Epithelial cell of prostate (primary cell): ENCODE measurements at places on chromosomes 12 and 14.

- no peak for DNase-seq
These were observed 79.4 kb downstream of the C12orf75 start for GRCh38 chr12:105409801-105410471.

DNA sequence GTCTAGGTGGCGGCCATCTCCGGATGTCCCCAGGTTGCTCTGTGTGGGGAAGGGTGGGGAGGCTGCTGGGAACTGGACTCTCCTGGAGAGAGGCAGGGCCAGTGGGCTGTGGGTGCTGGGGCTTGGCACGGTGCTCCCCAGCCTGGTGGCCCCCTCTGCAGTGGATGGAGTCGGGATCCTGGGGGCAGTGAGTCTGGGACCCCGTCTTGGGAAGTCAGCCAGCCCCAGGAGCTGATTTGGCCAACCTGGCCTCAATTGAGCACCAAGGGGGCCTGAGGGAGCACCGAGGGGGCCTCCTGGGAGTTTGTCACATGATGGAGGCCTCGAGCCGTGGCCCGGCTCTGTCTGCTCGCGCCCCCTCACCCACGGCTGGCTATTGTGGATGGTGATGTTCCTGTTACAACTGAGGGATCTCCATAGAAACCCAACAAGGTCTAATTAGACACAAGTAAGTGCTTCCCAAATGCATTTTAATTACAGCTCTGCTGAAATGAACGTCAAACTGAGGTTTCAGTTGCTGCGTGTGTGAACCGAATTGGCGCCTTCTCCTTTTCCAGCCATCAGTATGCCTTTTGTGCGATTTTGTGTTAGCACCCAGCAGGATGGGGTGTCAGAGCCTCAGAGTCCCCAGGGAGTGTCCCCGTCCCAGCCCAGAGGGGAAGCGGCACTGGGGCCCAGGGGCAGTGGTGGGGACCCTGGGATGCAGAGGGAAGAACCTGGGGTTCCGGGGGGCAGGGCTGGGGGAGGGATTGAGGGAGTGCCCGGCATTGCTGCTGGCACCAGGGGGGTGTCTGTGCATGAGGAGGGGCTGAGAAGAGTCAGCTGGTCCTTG, 71.8 kb downstream of the KIF26A start:
- DNase-seq = no peak

DNA sequence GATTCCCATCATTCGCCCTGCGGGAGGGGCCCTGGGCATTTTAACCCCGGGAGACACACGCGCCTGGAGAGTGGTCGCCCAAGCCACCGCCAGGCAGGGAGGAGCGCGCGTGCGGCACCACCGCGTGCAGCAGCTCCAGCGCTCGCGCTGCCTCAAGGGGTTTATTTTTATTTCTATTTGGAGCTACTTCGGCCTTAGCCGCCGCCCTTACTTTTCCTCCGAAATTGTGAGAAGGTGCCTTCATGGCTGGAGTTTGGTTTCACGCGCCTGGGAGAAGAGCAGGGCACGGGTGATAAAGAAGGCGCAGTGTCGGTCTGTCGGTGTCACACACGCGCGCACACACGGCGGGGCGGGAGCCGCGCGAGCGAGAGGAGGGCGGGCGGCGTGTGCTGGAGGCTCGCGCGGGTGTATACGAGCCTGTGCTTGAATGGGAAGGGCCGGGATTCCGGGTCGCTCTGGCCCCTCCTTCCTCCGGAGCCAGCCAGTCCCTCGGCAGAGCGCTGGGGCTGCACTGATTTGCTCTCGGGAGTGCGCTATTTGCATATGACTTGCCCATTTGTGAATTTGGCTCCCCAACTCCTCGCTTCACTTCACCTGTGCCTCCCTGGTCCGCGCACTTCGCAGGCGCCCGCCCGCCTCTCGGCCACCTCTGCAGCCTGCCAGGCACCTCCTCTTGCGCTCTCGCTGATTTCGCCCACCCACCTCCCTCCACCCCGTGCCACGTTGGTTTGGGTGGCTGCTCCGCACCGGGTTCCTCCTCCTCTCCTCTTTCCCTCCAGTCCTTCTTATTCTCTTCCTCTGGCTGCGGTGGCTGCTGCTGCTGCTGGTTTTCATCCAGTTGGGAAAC, 932.3 kb downstream of the DIO2 start:
- peak; percentile 74 for DNase-seq

DNA sequence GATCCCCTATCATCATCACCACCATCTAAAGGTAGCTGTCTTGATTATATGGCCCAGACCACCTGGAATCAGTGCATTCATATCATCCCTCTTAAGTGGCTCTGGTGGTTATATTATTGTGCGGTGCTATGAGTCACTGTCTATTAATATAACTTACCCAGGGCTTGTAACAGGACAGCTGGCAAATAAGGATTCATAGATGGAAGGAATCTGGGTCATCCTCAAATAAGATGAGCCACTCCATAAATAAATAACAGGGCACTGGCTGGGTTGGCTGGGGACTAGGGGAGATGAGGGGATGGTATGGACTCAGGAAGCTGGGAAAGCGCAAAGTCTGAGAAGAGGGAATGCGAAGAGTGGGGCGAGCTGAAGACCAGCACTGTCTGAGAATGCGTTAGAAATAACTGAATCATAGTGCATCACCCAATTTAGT, 216.1 kb downstream of the NUAK1 start:
- no peak for DNase-seq

DNA sequence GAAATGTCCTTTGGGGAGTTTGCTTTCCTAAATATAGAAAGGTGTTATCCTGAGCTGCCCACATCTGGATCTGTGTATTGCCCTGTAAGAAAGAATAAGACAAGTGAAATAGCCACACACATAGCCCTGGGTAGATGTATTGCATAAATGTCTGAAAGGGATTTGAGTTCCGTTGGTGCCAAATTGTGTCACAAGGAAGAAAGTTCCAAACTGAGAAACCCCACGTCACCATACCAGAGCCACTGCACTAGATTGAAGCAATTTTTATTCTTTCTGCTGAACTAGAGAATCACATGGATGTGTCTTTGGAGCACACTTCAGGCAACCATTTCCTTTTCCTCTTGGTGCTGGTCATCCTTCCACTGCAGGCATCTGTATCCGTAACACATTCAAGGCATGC, 5.0 kb downstream of the RNASE9 start:
- DNase-seq = no peak

DNA sequence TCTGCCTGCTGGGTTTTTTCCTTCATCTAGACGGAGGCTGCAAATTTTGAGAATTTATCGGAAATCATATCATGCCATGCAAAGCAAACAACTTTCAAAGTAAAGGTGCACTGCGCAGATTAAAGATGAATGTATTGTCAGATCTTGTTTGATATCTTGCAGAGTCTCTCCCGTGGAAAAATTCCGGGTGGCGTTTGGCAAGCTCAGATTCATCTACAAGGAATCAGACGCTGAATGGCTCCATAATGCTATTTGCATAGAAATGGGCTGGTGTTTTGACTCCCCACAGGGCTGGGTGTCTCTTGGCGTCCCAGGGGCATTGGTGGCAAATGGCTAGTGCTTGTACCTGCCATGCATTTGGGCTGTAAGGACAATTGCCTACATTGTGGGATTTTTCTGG, 274.0 kb downstream of the VRK1 start:
- no peak for DNase-seq

DNA sequence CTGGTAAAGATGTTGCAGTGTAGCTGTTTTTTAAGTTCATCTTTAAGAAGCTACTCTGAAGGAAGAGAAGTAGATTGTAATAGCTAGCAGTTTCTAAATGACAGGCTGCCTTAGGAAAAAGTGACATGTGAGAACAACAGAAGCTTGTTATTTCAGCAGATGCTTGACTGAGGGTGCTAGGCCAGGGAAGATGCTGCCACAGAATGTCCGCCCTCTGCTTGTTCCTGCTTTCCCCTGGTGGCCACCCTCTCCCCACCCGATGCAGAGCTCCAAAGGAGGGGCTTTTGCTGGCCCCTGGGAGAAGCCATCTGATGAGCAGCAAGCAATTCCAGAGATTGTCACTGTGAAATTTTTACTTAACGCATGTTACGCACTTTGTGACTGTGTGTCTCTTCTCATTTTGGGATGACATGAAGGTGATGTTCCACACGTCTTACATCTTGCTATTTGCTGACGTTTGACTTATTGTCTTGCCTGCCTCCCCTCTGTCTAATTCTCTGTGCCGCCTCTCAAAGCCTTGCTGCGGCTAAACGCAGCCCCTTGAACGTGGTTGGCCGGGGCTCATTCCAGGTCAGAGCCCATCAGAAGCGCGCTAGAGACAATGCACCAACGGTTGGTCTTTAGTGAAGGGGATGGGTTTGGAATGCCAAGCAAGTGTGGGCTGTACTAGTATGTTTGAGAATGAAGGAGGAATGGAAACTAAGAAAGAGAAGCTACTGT, 44.8 kb downstream of the WDR20 start:
- no peak for DNase-seq

DNA sequence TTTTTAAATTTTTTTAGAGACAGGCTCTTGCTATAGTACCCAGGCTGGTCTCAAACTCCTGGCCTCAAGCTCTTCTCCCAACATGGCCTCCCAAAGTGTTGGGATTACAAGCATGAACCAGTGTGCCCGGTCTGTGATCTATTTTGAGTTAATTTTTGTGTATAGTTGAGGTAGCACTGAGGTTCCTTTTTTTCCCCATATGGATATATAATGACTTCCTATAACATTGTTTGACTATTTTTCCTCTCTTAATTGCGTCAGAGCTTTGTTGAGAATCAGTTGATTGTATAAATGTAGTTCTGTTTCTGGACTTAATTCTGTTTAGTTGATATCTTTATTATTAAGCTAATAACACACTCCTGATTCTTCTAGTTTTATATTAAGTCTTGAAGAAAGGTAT, 8.6 kb upstream of the M6PR start:
- DNase-seq = no peak

DNA sequence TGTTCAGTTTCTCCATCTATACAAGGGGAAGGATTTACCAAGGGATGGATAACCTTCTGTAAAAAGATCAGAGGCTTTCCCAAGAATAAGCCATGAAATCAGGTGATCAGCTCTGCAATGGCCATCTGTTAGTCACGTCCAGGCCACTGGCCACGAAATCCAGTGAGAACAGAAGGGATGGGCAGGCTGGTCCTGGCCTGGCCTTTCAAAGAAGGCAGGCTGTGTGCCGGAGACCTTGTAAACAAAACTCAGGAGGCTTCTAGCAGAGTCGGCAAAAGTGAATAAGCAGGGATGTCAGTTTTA, 68.5 kb downstream of the RNF34 start:
- DNase-seq = no peak

GRCh38 chr12:46908236-46908935, 82.6 kb upstream of the SLC38A4 start:
- peak; percentile 88 for DNase-seq

- DNase-seq = no peak
These were observed 174.6 kb downstream of the SLC25A21 start for GRCh38 chr14:36997843-36998242.

GRCh38 chr14:92546347-92547053, 32.9 kb downstream of the RIN3 start:
- DNase-seq = no peak

GRCh38 chr14:67680121-67680602, 5.7 kb upstream of the VTI1B start:
- peak; percentile 59 for DNase-seq

- DNase-seq = no peak
These were observed 30.1 kb upstream of the MAP1LC3B2 start for GRCh38 chr12:116529048-116529447.

- no peak for DNase-seq
These were observed 12.9 kb downstream of the RIMBP2 start for GRCh38 chr12:130702966-130703732.

DNA sequence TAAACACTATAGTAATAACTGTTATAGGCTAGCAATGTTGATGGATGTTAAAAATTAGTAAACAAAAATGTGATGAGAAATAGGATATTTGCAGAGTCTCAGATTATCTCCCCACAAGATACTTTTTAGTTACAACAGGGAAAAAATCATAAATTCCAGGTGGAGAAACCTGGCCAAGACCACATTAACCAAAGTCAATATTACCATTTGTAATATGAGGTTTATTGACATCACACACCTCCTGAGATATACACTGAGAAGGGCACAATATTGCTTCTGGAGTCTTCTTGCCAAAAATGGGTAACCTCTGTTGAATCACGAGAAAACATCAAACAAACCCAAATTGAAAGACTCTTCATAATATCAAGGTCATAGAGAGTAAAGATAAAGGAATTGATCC, 72.3 kb upstream of the AMIGO2 start:
- DNase-seq = no peak

GRCh38 chr12:108852674-108853309, 4.6 kb downstream of the SSH1 start:
- no peak for DNase-seq

DNA sequence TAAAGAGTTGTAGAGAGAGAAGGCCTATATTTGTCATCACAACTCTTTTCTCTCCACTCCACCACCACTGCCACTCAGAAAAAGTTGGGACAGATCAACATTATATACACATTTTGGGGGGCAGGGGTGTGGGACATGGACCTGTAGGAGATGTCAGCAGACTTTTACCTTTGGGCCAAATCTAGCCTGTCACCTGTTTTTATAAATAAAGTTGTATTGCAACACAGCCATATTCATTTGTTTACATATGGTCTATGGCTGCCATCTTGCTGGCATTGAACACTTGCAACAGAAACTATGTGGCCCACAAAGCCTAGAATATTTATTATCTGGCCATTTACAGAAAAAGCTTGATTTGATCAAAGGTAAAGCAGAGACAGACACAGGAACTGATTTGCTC, 250.7 kb downstream of the BTG1 start:
- DNase-seq = no peak

- no peak for DNase-seq
These were observed 13.6 kb downstream of the MBIP start for GRCh38 chr14:36306836-36307235.
